ENCODE measurements at places on chromosomes 1 and 21.

DNA sequence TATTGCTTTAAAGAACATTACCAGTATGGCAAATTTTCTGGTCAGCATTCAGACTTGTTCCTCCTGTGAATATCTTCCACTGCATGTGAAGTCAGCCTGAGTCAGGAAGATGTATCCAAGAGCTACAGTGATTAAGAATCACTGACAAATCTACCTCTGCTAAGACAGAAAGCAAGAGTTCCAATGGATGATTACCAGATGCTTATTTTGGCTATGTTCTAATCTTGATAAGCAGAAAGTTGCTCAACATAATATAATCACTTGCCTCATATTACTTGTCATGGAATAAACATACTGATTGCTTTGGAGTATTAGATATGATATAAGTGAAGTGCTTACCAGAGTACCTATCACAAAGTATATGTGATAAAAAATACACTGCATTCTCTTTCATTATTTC, 738.1 kb downstream of the ADGRL2 start:
- no peak for DNase-seq

DNA sequence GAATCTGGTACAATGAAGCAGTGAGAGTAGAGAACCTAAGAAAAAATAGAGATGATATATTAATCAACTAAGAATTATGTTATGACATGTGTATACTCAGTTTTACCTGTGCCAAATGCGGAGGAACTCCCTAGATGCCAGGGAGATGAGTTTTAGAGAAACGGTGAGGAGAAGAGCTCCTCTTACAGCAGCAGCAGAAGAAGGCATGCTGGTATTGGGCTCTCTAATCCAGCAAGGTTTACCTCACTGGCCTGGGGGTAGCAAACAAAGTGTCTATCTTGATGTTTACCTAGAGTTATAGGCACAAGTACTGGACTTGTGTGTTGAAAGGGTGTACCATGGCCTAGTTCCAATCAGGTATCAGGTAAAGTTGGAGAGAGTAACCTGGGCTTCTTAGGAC, 28.9 kb upstream of the DEPDC1 start:
- no peak for DNase-seq

- DNase-seq = no peak
Measured at GRCh38 chr21:25551569-25551968, 55.7 kb downstream of the MRPL39 start.

DNA sequence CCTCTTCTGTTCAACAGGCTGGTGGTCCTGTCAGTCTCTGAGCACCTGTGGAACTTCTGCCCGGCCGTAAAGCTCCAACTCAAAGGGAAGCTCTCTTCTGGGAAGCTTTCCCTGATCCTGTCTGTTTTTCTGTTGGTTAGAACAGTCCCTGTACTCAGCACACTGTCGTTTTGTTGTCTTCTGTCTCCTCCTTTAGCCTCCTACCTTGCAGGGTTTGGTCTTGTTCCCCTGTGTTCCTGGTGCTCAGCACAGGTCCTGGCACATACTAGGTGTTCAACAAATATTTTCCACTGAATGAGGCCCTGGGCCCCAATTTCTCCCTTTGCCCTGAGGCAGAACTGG, 328 bp upstream of the KDF1 start:
- no peak for DNase-seq

DNA sequence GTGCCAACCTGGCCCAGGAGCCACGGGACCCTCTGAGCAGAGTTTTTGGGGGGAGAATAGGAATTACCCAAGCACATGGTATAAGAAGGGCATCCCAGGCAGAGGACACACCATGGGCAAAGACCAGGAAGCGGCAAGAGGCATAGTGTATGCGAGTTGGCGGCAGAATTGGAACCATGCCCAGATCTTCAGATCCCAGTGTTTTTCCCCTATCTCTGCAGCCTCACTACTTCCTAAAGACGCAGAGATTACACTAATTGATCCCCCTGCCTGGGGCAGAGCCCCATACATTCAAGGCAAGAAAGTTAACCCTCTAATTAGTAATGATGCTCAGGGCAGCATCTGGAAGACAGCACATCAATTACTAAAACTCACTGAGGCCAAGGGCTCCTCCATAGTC, 48.2 kb downstream of the SYT2 start:
- peak; percentile 38 for DNase-seq

DNA sequence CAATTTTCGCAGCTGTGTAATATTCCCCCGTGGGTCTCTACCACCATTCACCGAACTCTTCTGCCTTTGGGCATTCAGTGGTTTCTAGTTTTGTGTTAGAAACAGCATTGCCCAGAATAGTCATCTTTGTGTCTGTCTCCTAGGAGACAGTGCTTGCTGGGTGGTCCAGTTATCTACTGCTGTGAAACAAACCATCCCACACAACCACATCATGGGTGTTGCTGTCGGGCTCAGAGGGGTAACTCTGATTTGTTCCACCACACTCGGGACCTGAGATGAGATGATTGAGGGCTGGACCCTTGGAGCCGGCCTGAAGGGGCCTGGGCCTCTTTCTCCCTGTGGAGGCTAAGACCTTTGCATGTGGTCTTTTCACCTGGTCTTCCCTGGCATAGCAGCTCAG, 427.2 kb upstream of the VAMP3 start:
- no peak for DNase-seq

DNA sequence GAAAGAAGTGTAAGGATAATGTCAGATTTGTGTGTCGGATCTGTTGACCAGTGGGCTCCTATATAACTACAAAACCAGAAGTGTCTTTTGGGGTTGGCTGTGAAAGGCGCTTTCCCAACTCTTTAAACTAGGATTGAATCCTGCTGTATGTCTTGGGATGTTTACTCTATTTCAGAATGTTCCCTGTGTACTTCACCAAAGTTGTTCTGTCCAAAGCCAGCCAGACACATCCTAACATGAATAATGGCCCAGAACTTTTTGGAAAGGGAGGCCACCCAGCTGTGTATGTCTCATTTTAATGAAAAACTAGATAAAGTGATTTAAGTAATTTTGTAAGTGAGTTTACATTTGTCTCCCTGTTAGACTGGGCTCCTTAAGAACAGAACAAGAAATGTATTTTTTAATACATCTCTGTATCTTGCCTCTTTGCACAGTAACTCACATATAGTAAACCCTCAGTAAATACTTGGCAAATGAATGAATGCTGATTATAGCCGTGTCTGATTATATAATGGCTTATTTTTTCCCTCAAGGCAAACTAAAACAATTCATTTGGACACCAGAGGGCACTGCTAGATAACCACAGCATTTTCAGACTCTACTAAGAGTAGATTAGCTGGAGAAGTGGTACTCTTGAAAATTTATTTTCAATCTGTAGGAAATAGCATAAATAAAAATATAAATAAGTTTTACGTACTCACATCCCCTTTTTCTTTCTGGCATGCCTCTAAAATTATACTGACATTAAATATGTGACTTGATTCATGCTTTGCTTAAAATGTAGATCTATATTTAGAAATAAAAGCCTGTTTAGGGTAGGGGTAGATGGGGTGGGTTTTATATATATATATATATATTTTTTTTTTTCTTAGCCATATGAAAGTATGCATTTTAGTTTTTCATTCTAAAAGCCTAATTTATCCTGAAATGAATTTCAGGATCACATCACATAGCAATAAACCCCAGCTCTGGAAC, 23.8 kb downstream of the TSEN15 start:
- peak; percentile 91 for DNase-seq

DNA sequence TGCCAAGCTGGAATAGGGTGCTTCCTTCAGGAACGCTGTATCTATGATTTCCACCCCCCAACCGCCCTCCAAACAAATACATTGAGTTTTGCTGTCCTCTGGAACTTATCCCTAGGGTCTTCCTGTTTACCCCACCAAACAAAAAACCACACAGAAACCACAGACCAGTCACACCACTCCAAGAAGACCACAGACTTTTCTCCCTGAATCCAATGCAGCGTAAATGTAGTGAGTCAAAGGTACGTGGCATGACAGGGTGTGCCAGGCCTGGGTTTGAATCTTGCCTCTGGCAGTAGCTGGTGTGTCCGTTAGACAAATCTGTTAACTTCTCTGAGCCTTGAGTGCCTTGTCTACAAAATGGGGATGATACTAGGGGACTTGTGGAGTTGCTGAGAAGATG, 27.8 kb downstream of the ASAP3 start:
- no peak for DNase-seq

DNA sequence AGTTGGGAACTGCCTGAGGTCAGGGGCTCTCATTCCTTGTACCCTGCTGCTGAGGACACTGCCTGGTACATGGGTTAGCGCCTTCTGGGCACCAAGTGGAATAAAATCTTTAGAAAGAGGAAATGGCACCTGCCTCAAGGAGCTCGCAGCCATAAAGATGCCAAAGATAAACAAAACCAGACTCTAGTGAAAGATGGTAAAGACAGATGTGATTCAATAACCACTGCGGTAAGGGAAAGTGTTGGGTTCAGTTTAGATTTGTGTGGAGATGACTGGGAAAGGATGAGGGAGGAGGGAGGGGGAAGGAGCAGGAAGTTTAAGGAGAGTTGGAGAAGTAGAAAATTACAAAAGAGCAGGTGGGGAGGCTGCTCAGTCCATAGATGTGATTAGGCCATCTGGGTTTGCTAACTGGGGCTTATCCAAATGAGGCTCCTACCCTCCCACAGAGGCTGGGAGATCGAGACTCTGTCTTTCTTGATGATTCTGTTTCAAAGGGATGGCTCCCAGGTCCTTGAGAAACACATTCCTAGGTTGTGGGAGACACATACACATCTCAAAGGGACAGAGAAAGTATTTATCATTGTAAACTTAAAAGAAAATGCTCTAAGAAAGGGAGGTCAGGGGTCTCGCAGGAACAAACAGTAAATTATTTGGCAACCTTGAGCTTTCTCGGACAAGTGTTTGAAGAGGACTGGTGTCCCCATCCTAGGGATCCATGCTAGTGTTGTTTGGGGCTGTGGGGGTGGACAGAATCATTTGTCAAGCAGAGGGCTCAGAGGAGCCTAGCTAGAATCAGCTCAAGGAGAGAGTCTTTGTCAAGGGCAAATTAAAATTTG, 65.7 kb upstream of the MORC3 start:
- no peak for DNase-seq

DNA sequence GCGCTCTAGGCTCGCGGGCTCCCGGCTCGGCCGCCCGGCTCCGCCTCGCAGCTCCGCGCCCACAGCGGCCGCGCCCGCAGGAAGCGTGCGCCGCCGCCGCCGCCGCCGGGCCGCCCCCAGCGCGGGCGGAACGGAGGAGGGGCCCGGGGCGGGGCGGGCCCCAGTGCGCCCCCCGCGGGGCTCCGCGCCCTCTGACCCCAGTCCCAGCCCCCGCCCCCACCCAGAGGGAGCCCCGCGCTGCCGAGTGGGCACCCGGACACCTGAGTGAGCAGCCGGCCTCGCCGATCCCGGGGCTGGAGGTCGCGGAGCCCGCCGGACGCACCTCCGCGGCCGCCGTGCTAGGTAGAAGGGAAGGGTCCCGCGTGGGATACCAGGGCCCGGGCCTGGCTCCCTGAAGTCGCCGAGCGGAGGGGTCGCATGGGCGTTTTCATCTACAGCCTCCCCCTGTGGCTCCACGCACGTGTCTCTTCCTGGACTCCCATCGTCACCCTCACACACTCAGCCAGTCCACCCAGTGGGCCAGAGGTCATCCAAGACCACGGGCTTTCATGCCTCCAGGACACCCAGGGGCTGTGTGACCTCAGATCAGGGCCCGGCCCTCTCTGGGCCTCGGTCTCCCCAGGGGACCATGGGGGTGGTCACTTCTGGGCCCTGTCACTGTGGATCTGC, at the start of gene SDC3:
SDC3 (minus strand) TSS at position 63 of the 669 bp plus-strand sequence. CDS start 172 bp downstream, outside the sequence.
- no peak for DNase-seq

DNA sequence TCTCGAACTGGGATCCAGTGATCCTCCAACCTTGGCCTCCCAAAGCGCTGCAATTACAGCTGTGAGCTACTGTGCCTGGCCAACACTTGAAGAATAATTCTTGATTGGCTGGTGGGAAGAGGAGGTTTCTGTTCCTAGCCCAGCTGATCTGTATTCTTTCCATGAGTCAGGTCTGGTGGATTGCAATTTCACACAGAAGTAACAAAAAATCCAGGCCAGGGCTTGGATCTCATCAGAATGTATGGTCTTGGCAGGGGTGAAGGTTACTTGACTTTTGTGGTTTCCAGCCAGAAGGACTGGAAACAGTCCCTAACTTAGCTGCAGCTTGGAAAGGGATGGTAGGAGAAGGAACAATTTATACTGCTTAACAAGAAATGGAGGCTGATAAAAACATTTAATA, 5.1 kb upstream of the HP1BP3 start:
- no peak for DNase-seq

DNA sequence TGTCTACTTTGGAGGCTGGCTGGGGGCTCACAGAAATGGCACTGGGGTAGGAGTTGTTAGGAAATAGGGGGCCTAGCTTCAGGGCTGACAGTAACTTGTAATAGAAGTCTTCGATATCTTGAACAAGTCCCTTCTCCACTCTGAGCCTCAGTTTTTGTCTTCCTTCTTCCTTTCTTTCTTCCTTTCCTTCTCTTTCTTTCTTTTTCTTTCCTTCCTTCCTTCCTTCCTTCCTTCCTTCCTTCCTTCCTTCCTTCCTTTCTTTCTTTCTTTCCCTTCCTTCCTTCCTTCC, 12.9 kb downstream of the BTG2 start:
- DNase-seq = no peak

DNA sequence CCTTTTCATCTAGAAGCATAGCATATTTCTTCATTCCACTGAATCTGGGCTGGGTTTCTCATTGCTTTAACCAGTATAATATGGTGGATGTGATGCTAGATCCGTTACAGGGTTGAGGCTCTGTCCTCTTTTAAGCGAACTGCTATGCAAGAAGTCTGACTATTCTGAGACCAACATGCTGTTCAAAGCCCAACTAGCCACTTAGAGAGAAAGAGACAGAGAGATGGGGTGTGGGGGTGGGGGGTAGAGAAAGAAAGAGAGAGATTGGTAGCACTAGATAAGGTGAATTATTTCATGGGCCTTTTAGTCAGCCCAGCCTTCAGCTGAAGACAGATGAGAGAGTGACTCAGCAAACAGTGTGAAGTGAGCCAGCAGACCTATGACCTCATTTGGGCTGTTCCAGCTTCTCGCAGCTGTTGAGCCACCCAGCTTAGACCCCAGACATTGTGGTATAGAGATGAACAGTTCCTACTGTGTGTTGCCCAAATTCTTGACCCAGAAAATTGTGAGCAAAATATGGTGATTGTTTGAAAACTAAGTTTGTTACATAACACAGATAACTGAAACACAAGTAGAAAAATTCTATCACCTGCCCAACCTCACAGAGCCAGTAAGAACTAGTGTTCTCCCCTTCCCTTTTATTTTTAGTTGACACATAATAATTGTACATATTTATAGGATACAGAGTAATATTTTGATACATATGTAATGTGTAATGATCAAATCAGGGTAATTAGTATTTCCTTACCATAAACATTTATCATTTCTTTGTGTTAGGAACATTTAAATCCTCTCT, 40.7 kb upstream of the PRKACB start:
- DNase-seq = peak; percentile 18

GRCh38 chr21:43340491-43341377, 86.2 kb downstream of the SIK1 start:
- DNase-seq = no peak

- no peak for DNase-seq
Measured at GRCh38 chr1:52343979-52344378, 22.0 kb downstream of the CC2D1B start.

- no peak for DNase-seq
Measured at GRCh38 chr1:105914403-105914802, 1142.1 kb upstream of the PRMT6 start.

GRCh38 chr21:37982496-37983318, 66.5 kb upstream of the KCNJ6 start:
- no peak for DNase-seq

Data from NCI-H1694 treated with DMSO at 0.1 percent for 48 hours (cell line).